ENCODE measurements at places on chromosomes 16 and 17.
A peak's percentile ranks its signal among the peaks of the same experiment; 100 is the strongest.

GRCh38 chr17:5862395-5862794 lies 207.8 kb upstream of the WSCD1 start:
- no peak for DNase-seq

DNA sequence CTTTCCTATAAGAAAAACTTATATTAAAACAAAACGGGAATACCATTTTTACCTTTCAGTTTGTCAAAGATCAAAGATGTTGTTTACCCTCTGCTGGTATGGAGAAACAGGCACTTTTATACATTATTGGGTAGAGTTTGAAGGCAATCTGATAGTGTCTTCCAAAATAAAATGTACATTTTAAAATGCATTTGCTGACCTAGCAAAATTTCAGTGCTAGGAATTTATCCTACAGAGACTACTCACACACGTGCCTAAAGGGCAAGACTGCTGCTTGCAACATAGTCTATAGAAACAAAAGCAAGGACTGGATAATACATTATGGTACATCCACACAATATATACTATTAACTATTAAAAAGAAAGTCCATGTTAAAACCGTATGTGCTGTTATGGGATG lies 36.0 kb downstream of the COPRS start:
- no peak for DNase-seq

GRCh38 chr16:88761830-88762229 lies 23.2 kb downstream of the PIEZO1 start:
- DNase-seq = no peak

- DNase-seq = peak; percentile 62
Measured at GRCh38 chr16:4664538-4665418, 28.6 kb upstream of the NUDT16L1 start.

- DNase-seq = no peak
Measured at GRCh38 chr17:36994438-36994837, 45.7 kb downstream of the AATF start.

DNA sequence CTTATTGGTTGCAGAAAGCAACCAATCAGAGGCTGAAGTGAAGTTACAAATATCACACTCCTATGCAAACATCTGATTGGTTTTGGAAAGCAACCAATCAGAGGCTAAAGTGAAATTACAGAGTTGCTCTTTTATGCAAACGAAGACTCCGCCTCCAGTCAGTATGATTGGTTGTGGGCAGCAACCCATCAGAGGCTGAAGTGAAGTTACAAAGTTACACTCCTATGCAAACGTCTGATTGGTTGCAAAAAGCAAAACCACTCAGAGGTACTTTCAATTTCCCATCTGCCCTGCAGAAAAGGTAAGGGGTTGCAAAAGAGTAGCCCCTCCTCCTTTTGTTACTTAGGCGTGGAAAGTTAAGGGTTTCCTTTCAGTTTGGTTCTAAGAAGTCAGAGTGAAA lies 697.3 kb downstream of the MAF start:
- no peak for DNase-seq

GRCh38 chr17:10046786-10047785 lies 142.0 kb upstream of the RCVRN start:
- no peak for DNase-seq

DNA sequence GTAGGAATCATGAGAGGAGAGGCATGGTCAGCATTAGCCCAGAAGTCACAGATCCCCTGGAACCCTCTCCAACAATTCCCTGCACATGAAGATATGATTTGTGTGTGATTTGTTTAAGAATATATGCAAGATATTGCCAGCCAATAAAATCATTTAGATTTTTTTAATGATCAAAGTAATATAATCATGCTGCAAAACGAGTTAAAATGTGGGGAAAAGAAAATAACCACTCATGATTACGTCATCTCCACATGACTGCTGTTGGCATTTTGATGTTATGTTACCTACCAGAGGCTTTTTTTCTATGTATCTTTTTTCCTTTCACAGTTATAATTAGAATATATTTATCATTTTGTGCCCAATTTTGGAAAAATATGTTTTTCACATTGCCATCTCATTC lies 22.4 kb downstream of the SLC35G3 start:
- no peak for DNase-seq

GRCh38 chr17:67990909-67991308 lies 5.4 kb downstream of the C17orf58 start:
- no peak for DNase-seq

GRCh38 chr17:28191018-28191417 lies 128.0 kb upstream of the TMEM97 start:
- DNase-seq = no peak

DNA sequence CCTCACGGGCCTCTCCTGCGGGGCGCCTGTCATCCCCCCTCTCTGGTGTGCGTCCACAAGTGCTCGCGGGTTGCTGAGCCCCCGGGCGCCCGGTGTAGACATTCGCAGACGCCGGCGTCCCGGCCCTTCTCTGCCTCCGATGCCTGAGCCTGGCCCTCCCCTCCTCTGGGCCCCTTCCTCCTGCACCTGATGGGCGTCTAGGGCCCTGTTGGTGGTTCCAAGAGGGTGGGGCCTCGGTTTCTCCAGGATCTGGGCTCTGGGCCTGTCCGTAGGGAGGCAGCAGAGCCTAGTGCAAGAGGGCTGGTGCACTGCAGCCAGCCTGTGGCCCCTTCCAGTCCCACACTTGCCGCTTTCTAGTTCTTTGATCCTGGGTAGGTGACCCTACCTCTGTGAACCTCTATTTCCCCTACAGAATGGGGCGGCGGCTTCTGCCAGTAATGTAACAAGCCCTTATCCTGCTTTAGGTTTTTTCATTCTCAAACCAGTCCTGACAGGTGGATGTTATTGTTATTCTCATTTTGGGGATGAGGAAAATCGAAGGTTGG lies 623 bp downstream of the E4F1 start:
- DNase-seq = no peak

- DNase-seq = no peak
Measured at GRCh38 chr17:77610972-77611521, 347.5 kb upstream of the TNRC6C start.

GRCh38 chr17:73091770-73092522 lies 542 bp downstream of the SLC39A11 start:
- peak; percentile 46 for DNase-seq

DNA sequence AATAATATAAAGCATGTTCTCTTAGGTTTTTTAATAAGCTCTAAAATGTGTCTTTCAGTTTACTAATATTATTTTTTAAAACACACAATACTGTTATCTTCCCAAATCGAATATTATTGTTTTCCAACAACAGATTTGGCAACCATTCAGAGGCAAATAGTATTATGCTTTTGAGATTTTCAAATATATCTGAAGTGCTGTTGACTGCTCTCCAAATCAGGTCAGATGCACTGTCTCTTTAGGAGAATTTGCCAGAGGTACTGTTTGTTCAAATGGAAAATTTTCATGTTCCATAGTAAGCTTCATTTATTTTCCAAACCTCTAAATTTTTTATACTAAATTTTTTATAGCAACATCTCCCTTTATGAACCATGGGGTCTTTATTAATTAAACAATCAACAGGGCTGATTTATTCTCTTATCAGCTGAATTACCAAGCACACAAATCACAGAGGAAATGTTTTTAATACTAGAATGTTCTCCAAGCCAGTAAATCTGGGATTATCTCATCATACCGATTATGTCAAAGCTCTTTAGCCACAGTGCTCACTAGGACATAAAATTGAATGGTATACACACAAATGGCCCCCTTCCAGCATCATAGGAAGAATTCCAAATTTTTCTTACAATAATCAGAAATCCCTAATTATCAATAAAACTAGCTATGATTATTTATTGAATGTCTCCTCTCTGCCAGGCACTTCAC lies 108.8 kb upstream of the HLF start:
- no peak for DNase-seq

DNA sequence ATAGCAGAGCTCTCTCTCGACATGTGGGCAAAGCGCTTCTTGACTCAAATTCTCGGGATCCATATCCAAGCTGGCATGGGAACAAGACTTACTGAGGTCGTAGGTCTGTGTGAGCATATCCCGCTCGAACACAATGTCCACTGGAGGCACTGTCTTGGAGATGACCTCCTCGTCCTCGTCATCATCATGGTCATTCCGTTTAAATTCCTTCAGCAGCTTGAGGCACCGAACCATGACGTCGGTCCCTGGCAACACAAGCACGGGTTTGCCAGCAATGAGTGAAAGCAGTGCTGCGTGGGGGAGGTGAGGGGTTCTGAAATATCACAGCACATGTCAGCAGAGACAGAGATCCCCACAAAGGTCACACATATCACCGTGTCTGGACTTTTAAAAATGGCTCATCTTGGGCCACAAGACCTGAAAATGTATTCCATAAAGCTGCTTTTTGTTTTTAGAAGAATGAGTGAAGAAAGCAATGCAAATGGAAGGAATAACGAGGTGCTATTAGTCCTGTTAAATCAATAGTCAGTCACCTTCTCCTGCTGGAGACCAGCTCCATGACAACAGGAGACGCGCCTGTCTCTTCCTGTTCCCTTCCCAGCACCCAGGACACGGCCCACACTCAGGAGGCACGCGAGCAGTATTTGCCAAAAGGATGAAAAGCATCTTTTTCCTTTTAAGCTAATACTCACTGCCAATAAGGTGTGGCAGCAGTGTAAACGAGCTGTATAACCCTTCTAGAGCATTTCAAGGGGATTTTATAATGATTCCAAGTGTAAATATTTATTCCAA lies 37.9 kb downstream of the GTF3C1 start:
- no peak for DNase-seq

- no peak for DNase-seq
Measured at GRCh38 chr16:19137201-19138128, 23.7 kb downstream of the ITPRIPL2 start.

- DNase-seq = peak; percentile 20
Measured at GRCh38 chr16:48383877-48384519, 1.2 kb downstream of the SIAH1 start.

- no peak for DNase-seq
Measured at GRCh38 chr16:12422233-12422632, 381.5 kb downstream of the CPPED1 start.

- peak; percentile 82 for DNase-seq
Measured at GRCh38 chr17:35189291-35189690, 4.9 kb downstream of the SLC35G3 start.

DNA sequence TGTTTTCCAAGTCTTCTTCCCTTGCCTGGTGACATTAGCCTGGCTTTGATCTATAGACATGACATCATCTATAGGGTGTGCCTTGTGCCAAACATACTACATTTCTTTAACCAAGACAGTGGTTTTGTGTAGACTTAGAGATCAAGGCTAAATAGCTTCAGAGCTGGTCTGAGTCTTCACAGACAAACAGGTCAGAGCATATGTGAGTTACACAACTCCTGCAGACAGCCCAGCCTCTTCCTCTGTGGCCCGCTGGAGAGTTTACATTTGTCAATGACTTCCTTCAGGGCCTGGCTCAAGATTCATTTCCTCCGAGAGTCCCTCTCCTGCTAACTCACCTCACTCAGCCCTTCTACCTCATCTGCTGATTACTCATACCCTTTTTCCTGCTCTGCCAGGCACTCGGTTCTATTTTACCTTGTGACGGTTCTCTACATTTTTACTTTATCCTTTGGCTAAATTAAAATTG lies 73.1 kb upstream of the TANC2 start:
- DNase-seq = peak; percentile 97

DNA sequence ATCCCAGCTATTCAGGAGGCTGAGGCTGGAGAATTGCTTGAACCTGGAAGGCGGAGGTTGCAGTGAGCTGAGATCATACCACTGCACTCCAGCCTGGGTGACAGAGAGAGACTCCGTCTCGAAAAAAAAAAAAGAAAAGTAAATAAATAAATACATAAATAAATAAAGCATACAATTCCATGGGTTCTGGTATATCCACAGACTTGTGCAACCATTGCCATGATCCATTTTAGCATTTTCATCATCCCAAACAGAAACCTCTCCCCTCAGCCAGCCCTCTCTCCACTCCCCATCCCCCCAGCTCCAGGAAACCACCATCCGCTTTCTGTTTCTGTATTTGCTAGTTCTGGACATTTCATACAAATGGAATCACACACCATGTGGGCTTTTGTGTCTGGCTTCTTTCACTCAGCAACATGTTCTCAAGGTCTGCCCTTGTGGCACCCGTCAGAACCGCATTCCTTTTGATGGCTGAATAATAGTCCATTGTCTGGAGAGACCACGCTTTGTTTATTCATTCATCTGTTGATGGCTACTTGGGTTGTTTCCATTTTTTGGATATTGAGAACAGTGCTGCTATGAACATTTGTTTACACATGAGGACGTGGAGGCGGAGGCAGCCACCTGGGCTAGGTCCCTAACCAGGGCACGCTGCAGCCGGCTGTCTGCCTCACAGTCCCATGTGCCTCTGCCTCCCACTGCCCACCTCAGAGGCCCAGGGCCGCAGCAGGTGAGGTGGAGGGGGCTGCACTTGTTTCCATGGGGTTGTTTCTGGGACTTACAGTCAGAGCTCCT lies 76.2 kb downstream of the NT5M start:
- DNase-seq = no peak

DNA sequence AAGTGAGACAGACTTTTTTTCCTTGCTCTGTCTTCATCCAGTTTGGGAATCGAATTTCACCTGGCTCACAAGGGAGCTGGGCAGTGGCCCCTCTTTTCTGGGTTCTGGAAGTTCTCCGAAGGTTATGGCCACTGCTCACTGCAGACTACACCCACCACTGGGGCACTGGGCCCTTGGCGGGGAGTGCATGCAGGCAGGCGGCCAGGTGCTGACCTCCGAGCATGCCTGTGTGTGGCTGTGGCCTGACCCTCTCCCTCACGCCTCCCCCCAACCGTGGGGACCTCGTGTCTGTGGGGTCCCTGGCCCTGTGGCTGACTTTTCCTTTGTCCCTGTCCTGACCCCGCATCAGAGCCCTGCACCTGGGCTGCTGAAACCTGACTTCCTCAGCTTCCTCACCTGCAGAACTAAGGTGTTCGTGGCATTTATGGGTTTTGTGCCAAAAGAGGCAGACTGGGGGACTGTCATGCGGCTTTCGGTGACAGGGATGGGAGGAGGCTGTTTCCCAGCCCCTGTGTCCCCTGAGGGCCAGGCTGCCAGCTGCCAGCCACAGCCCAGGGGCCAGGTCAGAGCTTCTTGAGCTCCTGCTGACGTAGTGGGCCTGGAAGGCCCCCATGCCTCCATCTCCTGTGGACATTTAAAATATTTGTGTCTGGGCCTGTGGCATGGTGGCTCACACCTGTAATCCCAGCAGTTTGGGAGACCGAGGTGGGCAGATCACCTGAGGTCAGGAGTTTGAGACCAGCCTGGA lies 21.4 kb downstream of the ASPSCR1 start:
- no peak for DNase-seq

DNA sequence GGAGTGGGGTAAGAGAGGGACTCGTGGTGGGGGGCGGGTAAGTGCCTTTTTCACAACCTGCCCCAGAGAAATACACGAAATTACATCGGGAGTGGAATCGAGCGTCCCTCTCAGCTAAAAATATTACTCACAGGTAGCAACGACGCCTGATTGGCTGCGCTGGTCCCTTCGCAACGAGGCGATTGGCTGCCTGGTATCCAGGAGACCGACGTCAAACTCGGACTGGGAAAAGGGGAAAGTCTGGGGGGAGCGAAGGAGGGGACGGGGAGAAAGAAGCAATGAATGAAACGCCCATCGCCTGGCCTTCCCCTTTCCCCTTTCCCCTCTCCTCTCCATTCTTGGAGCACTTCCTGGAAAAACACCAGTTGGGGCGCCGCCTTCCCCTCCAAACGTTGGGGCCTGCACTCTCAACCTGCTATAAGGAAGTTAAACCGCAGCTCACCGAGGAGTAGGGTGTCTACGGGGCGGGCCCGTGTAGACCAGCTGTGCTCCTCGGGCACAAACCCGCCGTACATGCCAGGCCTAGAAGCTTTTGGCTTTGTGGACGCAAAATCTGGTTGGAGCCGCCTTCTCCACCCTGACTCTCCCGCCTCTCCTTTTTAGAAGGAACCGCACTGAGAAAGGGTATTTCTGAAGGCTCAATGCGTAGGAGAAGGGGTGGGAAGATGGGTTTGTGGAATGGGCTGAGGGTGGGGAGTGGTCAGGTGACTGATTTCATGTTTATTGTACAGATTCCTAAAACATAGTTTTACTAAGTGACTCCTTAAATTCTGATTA lies 1.4 kb upstream of the TOB1 start:
- peak; percentile 90 for DNase-seq

Data from CD14-positive monocyte (primary cell).